Fibroblast of mammary gland (primary cell): ENCODE measurements at places on chromosomes 12 and 14.
A peak's percentile ranks its signal among the peaks of the same experiment; 100 is the strongest.

GRCh38 chr14:68719634-68720384 is 73.1 kb downstream of the ZFP36L1 start:
- no peak for DNase-seq

- DNase-seq = peak; percentile 46
These were observed 400.9 kb downstream of the SNAPC1 start for GRCh38 chr14:62162998-62163589.

GRCh38 chr12:5910790-5911548 is 34.1 kb downstream of the ANO2 start:
- no peak for DNase-seq

- DNase-seq = no peak
These were observed 526 bp downstream of the MLXIP start for GRCh38 chr12:122079033-122079531.

- no peak for DNase-seq
These were observed 19.0 kb upstream of the MSRB3 start for GRCh38 chr12:65259501-65259900.

DNA sequence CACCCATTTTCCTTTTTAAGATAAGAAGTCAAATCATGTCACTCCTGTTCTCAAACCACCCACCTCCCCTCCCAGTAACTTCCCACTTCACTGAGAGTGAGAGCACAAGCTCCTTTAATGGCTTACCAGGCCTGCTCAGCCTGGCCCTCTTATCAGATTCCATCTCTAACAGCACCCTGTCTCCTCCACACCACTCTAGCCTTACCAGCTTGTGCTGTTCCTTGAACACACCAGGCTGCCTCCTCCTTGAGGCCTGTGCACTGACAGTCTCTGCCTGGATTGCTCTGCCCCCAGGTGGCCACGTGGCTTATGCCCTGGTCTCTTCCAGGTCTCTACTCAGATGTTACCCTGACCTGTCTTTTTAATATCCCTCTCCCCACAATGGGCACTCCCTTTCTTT is 40.1 kb upstream of the EVL start:
- DNase-seq = peak; percentile 58

- DNase-seq = peak; percentile 36
These were observed 370 bp downstream of the HRK start for GRCh38 chr12:116880817-116881324.

- DNase-seq = no peak
These were observed 6.6 kb downstream of the NCAPD2 start for GRCh38 chr12:6500466-6500865.

DNA sequence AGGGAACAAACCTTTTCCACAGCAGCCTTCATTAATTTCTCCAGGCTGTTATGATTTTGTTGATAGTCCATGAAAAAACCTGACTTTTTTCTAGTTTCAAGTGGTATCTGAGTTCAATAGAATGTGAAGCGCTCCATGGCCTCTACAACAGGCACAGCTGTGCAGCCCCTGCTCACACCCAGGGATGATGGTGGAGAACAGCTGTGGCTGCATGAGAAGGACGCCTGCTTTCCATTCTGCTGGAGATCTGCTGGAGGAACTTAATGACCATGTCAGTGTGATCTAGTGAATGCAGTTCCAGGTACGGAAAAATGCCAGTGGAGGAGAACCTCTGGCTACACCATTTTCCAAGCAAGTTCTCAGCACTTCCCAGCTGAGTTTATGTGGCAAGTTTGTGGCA is 80.6 kb downstream of the PIWIL1 start:
- DNase-seq = no peak

DNA sequence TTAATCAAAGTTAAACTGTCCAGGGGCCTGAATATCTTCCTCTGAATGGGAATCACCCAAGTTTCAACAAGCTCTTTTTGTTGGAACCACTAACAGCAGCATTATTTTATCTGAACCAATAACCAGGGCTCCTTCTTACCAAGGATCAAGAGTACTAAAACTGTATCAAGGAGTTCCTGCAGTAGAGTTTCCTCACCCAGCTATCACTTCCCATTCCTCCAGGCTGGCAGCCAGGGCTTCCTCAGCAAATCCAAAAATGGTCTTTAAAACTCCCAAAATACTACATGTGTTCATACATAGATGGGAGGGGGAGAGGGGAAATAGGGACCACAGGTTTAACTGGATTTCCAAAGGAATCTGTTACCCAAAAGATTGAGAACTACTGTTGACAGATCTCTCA is 10.5 kb downstream of the FMNL3 start:
- no peak for DNase-seq

DNA sequence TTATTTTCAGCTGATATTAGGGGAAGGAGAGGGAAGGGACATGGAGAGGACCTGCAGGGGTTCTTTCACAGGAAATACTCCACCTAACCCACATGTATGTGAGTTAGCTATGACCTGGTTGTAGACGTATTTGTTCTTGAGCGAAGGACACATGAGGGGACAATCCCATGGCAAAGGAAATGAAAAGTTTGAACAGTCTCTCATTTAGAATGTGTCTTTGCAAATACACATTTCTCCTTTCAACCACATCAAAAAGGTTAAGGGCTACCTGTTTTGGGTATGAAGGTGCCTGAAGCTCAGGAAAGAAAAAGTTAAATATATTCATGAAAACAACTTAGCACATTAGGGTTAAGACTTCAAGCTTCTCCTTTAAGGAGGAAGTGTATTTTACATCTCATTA is 7.4 kb downstream of the PYGL start:
- DNase-seq = no peak

DNA sequence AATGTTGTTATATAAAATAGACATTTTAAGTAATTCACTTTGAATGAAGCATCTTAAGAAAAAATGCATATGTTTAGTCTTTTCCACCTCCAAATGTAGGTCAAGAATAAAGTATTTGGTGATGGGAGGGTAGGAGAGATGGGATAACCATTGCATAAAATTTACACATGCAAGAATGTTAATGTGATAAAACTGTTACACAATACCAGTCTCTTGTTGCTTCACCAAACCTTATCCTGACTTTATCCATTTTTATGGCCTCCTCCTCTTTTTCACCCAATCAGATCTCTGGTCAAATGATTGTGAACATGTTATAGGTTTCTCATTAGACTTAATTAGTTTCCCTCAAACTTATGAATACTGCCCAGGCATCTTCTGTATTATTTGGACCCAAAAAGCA is 994.5 kb upstream of the FLRT2 start:
- no peak for DNase-seq

DNA sequence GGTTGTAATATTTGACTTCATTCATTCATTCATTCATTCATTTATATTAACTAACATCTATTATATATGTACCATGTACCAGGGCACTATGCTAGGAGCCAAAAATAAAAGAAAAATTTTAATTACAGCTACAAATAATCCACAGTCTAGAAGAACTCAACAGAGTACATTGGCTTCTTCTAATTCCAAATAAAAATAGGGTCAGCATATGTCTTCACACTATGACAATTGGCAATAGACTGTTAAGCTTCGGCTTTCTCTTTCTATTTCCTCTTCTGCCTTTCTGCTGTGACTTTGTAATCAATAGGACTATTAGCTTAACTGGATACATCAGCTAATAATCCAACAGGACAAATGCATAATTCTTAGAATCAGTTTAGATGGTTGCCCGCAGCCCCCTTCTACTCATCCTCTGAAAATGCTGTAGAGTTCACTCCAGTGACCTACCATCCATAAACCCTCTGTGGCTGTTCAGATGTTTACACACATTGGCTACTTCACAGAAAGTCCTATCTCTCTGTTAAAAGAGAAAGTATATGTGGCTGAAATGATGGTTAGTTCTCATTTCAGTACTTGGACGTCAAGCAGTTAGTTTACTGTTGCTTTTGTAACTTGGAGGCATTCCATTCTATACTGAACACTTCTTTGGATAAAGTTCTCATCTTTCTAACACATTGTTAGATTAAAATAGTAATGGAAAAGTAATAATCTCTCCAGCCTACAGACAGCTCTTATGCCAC is 445.5 kb upstream of the GARIN6 start:
- DNase-seq = no peak

DNA sequence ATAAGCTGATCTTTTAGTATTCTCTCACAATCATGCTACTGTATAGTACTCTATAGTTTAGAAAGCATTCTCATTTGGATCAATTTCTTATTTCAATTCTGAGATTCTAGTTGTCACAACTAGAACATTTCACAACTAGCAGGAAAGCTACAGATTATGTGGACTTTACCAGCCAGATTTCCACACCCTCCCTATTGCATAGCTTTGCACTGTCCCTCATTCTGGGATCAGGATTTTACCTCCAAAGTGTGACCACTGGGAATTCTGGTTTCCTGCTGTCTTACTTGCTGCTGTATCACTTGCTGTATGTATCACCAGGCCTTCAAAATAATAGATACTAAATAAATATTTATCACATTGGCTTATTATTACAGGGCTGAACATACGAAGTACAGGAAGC is 10.2 kb upstream of the PELI2 start:
- DNase-seq = no peak

DNA sequence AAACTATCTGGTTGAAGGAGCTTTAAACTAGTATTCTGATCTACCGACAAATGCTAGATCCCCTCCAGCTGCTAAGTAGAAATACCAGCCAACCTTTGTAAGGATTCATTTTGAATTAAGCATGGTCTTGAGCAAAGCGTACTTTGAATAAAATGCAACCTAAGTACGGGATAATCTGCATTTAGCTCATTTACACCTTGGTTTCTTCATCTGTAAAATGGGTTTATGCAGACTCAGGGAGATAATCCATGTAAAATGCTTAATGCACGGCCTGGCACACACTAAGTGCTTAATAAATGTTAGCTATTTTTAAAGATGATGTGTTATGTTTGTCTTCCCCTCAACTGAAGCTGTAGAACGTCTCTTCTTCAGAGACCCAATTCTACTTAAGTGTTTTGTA is 15.9 kb downstream of the EGLN3 start:
- no peak for DNase-seq

DNA sequence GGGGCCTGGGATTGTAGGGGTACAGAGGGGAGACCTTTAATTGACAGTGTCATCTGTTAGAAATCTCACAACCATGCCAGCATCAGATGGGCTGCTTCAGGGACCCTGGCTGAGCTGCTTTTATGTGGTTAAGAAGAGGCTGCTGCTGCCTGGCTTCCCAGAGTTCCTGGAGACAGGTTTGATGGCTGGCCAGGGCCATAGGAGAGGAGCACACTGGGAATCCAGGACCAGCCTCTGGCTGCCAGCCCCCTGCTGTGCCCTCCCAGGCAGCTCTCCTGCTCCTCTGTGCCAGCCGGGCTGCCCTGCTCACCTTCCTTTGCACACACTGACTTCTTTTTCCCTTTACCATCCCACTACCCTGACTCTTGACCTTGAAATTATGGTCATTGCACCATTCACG is 507 bp upstream of the KRT73 start:
- DNase-seq = no peak
